Subcutaneous preadipocyte (primary cell): ENCODE measurements at places on chromosomes 3 and 15. TPM values are rescaled to one million over a fixed set of nuclear protein-coding genes. Genes with fewer than 3 reads are reported as not detected.

The AHSG gene
- total RNA-seq, result not detected in 2 replicates

The TNFSF10 gene
- 0.20 and 0.73 TPM in 2 replicates for total RNA-seq

The EPHB1 gene
- 0.20 and 0.73 TPM in 2 replicates for total RNA-seq

The KLHL40 gene
- not detected in 2 replicates for total RNA-seq

The AGBL1 gene
- not detected in 2 replicates for total RNA-seq

The KCNMB2 gene
- not detected in 2 replicates for total RNA-seq

The ALG1L2 gene
- 0.37 and 0.39 TPM in 2 replicates for total RNA-seq

The FBXO40 gene
- total RNA-seq, result not detected in 2 replicates
